Karpas-422 (cell line): ENCODE measurements at places on chromosomes 7 and 10. TPM values are rescaled to one million over a fixed set of nuclear protein-coding genes. Genes with fewer than 3 reads are reported as not detected.

The DPP6 gene
- not detected in 2 replicates for total RNA-seq

The RBP3 gene
- not detected in 2 replicates for total RNA-seq

The LRWD1 gene
- 15.2 and 24.9 TPM in 2 replicates for total RNA-seq

The MOGAT3 gene
- total RNA-seq, result not detected in 2 replicates

- no peak for DNase-seq
Observed at GRCh38 chr7:129072479-129073011, 17.6 kb upstream of the TNPO3 start.
